Astrocyte (in vitro differentiated cells and primary cell): ENCODE measurements at places on chromosomes 4 and X. TPM values are rescaled to one million over a fixed set of nuclear protein-coding genes. Genes with fewer than 3 reads are reported as not detected.
A peak's percentile ranks its signal among the peaks of the same experiment; 100 is the strongest.

- DNase-seq = no peak
Observed at GRCh38 chr4:173934201-173934600, 349.3 kb downstream of the FBXO8 start.

GRCh38 chrX:130999360-130999759, 58.8 kb upstream of the ARHGAP36 start:
- DNase-seq = no peak

GRCh38 chrX:139202742-139203420, 327.7 kb upstream of the F9 start:
- no peak for DNase-seq

GRCh38 chrX:83845397-83845796, 15.5 kb upstream of the CYLC1 start:
- DNase-seq = peak; percentile 15

Gene SASH3
- not detected in 2 replicates for total RNA-seq

Gene BOD1L1
- 41.6 and 47.2 TPM in 2 replicates for total RNA-seq

- DNase-seq = no peak
Observed at GRCh38 chr4:141210168-141210567, 10.5 kb upstream of the ZNF330 start.

- DNase-seq = no peak
Observed at GRCh38 chr4:1168191-1169101, 3.9 kb downstream of the SPON2 start.

GRCh38 chrX:15854712-15855567, at the start of gene AP1S2:
Gene AP1S2, minus strand, starts transcription at chrX:15854813. Its CDS starts 2,289 bp downstream, at chrX:15852524.
- peak; percentile 84 for DNase-seq

DNA sequence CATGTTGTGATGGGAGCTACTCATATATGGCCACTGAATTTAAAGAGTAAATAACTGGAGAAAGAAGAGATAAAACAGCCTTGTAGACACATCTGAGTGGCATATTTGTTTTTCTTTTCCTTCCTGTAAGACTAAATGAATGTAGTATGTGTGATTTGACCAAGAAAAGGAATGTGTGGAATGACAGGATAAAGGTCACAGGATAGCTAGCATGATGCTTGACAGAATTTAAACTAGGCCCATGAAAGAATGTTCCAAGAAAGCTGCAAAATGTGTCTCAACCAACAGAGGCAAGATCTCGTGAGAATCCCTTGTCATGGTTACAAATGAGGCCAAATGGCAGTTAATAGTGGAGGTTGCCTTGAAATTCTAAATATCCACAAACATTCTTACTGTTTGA, 137.0 kb downstream of the KCNIP4 start:
- DNase-seq = peak; percentile 55

Gene FATE1
- not detected in 2 replicates for total RNA-seq

- no peak for DNase-seq
Observed at GRCh38 chr4:23934223-23934622, 44.4 kb upstream of the PPARGC1A start.

GRCh38 chr4:25110527-25111329, 49.5 kb downstream of the SEPSECS start:
- DNase-seq = no peak

Gene F8A1
- total RNA-seq = 24.8 and 25.6 TPM in 2 replicates

Gene SYN1
- 1.6 and 2.2 TPM in 2 replicates for total RNA-seq

GRCh38 chr4:159248384-159249178, 145.7 kb downstream of the RAPGEF2 start:
- peak; percentile 56 for DNase-seq

DNA sequence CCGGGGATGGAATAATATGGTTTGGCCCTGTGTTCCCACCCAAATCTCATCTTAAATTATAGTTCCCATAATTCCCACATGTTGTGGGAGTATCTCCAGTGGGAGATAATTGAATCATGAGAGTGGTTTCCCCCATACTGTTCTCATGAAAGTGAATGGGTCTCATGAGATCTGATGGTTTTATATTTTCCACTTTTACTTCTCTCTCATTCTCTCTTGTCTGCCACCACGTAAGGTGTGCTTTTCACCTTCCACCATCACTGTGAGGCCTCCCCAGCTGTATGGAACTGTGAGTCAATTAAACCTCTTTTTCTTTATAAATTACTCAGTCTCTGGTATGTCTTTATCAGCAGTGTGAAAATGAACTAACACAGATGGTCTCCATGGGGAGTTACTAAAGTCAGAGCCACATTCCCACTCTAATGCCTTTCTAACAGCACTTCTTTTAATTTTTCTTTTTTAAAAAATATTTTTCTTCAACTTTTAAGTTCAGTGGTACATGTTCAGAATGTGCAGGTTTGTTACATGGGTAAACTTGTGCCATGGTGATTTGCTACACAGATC, 306.6 kb downstream of the DTHD1 start:
- no peak for DNase-seq

DNA sequence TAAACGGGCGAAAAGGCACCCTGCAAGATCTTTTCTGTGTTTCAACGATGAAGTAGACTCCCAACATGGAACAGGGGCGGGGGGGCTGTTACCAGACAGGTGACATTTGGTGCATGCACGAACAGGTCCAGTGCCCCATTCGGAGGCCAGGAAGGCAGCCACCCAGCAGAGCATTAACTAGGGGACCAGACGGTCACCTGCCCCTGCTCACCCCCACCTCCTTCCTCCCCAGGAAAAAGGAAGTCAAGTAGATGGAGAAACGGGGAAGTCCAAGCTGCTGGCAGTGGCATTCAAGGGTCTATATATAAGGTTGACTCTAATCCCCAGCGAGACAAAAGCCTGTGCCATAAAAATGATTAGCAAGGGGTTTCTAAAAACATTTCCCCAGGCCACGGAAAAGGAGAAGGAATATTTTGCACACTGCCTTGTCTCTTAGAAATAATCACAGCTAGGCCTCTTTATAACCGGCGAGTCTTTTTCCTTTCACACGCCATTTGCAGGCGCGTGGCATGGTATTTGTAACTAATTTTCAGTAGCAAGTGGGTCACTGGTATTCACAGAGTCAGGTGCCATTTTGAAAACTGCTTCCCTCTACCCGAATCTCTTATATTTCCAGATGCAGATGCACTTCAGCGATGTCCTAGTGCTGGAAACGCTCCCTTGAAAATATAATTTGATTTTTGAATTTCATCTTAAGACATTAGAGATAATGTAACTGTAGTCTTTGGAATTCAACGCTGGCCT, 1.2 kb upstream of the TMSB4X start:
- no peak for DNase-seq

DNA sequence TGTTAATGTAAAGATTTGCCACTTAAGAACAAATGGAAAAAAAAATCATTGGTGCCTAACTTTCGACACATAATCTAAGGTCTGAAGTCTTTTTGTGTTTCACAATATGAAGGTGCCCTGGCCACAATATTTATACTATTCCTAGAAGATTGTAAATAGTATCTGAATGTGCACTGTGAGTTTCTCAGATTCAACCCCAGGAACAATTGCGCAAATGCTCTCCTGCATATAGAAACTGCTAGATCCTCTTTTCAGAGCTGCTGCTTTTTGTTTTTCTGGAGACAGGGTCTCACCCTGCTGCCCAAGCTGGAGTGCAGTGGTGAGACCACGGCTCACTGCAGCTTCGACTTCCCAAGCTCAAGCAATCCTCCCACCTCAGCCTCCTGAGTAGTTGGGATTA, 480.1 kb upstream of the FTHL17 start:
- no peak for DNase-seq

Gene XPNPEP2
- not detected in 2 replicates for total RNA-seq

Gene RBM41
- 17.4 and 20.4 TPM in 2 replicates for total RNA-seq

Gene SLC9A6
- total RNA-seq = 12.8 and 14.8 TPM in 2 replicates

Gene NUDT11
- total RNA-seq = 9.9 and 12.7 TPM in 2 replicates

DNA sequence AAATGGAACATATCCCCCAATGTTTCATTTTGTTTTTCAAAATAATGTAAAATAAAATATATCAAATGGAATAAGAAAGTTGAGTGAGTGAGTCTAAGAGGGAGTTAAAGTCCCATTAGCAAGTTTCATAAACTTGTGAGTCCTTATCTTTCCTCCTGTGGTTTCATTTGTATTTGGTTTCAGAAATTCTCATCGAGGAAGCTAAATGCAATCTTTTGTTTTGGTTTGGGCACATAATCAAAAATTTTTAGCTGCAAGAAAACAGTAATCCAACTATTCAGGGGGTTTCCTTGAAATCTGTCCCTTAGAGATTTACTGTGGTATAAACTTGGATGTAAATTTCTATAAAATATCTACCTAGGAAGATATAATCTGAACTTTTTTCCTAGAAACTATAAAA, 124.2 kb downstream of the CAMK2D start:
- DNase-seq = peak; percentile 90

Gene PDE6B
- 2.8 and 3.7 TPM in 2 replicates for total RNA-seq

DNA sequence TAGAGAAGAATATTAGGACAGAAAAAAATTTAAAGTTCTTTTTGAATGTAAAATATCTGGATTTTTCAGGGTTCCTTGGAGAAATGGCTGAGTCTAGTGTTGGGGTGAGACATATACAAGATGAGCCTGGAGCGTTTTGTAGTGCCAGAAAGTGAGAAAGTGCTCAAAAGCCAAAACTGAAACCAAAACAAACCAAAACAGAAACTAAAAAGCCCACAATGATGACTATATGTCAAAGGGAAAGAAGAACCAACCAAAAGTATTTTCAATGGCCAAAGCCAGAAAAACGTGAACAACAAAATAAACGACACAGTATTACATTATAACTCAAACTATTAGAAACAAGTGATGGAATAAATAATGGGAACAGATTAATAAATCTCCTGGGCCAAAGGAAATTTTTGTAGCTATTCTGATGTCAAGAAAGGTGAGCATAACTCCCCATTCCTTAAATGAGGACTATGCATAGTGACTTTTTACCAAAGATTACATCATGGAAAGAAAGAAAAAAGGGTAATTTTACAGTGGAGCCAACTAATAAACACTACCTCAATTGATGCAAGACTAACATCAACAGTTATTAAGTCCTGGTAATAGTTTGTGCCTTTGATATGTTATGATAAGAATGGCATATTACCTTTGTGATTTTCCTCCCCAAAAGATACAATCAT, 1137.6 kb downstream of the C4orf33 start:
- no peak for DNase-seq

Gene TSR2
- total RNA-seq = 25.5 and 28.7 TPM in 2 replicates

DNA sequence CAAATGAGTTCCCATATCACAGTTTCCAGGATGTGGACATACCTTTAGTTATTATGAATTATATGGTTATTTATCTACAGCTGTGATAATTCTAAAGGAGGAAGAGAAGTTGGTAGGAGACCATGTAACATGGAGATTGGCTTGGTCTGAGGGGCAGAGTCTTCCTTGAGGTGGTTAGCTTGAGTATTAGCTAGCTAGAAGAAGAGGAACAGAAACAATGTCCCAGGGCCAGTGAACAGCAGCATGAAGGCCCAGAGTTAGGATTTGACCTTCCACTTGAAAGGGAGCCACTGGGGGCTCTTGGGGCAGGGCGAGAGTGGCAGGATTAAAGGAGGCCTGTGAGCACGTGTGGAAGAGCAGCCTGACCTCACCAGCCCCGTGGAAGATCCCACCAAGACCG, 5.6 kb upstream of the JAKMIP1 start:
- DNase-seq = no peak

- no peak for DNase-seq
Observed at GRCh38 chr4:165385126-165385525, 6.3 kb downstream of the CPE start.

DNA sequence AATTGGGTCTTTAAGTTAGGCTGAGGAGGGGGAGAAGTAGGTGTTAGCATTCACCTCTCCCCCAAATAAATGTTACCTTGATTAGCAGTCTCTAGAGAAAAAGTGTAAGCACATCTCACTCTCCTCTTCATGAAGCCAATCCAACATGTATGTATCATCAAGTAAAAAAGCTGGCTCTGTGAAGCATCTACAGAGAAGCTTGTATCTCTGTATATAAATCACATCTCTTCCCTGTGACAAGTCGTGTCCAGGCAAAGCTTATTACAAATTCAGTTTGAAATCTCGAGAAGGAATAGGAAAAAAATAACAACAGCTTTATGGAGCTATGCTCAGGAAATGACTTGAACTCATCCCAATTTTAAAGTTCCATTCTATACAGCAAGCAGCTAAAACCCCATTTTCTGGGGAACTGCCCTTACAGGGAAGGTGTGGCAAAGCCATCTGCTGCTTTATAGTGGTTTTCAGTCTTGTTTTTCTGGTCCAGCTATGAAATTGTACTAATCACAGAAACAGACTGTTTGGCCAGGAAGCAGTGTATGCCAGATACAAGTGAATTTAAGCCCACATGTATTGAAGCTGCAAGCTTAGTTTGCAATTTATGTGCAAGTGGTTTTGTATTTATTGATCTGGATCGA, 313.3 kb upstream of the NOCT start:
- no peak for DNase-seq

Gene SPANXA2
- not detected in 2 replicates for total RNA-seq

- peak; percentile 67 for DNase-seq
Observed at GRCh38 chr4:57065730-57066482, 44.3 kb downstream of the IGFBP7 start.

Gene EDNRA
- 6.4 and 9.3 TPM in 2 replicates for total RNA-seq

GRCh38 chr4:99617374-99617773, 40.3 kb downstream of the C4orf54 start:
- DNase-seq = no peak

GRCh38 chr4:93319041-93319440, 509.5 kb upstream of the ATOH1 start:
- DNase-seq = no peak

GRCh38 chrX:132090403-132091159, 37.2 kb downstream of the FRMD7 start:
- no peak for DNase-seq

- DNase-seq = peak; percentile 88
Observed at GRCh38 chrX:42530027-42530426, 247.9 kb downstream of the PPP1R2C start.

- DNase-seq = no peak
Observed at GRCh38 chr4:145341381-145341780, 140.3 kb upstream of the SMAD1 start.

- DNase-seq = no peak
Observed at GRCh38 chr4:11338956-11339782, 89.5 kb downstream of the HS3ST1 start.

Gene MPP1
- 8.3 and 9.0 TPM in 2 replicates for total RNA-seq

Gene RAB28
- 11.9 and 13.8 TPM in 2 replicates for total RNA-seq

Gene ARSD
- 7.3 and 9.2 TPM in 2 replicates for total RNA-seq

DNA sequence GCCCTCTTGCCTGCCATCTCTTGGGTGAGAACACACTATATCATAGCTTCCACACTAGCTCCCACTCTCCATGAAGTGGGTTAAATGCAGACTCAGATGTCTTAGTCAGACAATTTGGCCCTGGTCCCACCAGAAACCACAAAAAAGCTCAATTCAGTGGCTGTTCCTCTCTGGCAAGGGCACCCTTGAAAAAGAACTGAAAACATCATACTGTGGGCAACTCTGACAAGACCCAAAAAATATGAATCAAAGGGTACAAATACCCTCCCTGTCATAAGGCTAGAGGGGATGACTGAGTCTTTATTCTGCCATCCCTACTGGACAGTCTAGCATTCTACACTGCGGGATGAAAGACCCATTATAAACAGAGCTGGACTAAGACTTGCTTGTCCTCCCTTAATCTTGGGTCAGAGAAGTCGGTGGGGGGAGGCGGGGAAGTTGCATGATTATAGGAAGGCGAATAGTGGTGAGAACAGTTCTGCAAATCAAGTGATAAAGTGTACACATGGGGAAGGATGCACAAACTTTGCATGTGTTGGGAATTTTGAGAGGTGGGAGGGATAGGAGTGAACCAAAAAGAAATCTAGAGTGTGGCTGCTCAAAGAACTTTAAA, 172.1 kb downstream of the OPHN1 start:
- DNase-seq = peak; percentile 36

GRCh38 chr4:46793036-46793435, 116.0 kb downstream of the COX7B2 start:
- no peak for DNase-seq
